ENCODE measurements at places on chromosomes 3 and 15. TPM values are rescaled to one million over a fixed set of nuclear protein-coding genes. Genes with fewer than 3 reads are reported as not detected.

GOLGA8S gene
- 0.12 TPM for total RNA-seq

GPR171 gene
- total RNA-seq, result 1.6 TPM

CMSS1 gene
- 22.8 TPM for total RNA-seq

CYP8B1 gene
- total RNA-seq, result not detected

- DNase-seq, result no peak
Observed at GRCh38 chr3:42747581-42747980, 25.5 kb downstream of the CCDC13 start.

DNA sequence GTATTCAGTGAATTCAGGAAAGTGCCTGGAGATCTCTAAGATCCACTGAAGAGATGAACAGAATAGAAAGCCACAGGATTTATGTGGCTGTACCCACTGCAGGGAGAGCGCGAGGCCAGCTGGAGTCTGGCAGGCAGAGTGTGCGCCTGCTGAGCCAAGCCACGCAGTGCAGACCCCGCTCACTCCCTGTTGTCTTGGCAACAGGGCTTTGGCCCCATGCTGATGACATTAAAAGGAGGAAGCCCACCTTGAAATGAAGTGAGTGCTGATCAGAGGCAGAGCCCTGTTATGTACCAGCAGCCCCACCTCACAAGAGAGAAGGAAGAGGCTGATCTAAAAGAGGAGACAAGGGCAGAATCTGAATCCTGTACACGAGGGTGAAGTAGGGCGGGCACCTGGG lies 36.7 kb downstream of the PXYLP1 start:
- DNase-seq, result no peak

DNA sequence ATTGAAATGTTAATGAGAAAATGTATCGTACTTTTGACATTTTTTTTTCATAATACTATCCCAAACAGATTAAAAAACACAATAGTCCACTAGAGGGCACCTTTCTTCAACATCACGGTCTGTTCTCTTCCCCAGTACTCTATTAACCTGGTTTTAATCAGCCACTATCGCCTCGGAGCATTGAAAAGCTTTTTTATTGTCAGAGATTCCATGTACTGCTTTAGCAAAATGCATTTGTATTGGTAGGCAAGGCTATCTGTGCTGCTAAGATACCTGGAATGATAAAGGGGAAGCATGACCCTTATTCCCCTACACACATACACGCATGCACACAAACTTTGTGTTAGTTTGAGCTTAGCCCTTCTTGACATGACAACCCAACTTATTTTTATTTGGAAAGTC lies 160.1 kb upstream of the IL12A start:
- peak; percentile 34 for DNase-seq

GRCh38 chr3:115071601-115072000 lies 75.5 kb downstream of the ZBTB20 start:
- DNase-seq, result no peak

DNA sequence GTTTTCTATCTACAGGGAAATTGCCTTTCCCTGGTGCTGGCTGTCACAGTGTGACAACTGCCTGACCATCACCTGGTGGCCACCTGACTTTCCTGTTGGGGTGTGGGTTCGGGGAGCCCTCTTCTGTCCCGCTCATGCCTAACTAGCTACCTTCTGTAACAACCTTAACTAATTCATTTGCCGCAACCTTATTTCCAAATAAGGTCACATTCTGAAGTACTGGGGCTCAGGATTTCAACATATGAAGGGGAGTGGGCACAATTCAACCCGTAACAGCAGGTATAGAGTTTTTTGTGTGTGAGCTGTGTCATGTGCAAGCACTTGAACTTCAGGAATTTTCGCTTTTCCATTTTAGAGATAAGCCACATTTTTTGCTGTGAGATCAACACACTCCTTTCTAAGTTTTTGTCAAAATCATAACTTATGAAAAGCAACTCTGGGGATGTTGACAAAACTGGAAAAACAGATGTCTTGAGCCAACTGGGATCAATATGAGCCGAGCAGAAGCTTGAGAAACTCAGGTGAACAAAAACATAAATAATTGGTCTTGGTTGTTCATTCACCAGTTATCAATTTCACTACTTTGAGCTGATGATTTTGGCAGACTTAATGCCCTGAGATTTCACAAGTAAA lies 242.0 kb upstream of the RGMA start:
- no peak for DNase-seq

DNA sequence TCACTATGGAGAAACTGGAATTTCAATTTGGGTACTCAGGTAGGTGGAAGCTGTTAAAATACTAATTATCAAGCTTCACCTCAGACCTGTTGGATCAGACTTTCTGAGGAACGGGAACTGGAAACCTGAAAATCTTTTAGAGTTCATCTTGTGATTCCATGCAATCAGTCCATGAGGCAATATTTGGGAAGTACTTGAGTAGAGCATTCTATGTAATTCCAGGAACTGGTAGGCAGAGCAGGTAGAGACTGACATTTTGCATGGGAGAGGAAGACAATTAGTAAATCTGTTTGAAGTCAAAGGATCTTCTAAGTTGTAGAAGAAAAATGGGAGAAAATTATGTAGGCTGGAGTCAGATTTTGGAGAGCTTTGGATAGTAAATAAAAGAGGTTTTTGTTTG lies 43.1 kb downstream of the FGF7 start:
- no peak for DNase-seq

GRCh38 chr3:196938124-196938523 lies 4.2 kb downstream of the NCBP2 start:
- no peak for DNase-seq

DNA sequence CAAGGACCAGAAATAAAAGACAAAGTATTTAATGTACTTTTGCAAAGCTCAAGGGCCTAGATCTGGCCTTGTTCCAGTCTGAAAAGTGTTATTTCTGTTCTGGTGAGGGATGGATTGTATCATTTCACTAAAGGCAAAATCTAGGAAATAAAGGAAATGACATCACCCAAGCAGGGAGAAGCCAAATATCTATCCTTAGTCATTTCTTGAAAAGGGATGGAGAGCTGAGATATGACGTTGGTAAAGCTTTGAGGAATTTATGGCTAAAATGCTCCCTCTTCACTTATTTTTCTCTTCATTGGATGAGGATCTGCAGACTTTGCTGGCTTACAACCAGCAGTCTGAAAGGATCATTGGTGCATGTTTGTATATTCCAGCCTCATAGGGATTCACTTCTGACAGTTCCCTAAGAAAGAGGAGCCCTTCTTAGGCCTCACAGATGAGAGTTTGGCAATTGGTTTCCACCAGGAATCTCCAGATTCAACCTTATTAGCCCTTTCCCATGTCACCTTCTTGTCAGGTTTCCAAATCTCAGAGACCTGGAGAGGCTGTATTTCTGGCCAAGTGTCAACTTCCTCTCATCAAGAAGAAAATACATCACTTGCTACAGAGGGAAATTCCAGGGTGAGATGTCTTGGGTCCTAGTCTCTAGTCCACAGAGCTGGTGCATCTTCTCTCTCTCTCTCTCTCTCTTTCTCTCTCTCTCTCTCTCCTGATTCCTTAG lies 93.7 kb upstream of the BOC start:
- DNase-seq, result no peak

GRCh38 chr15:86942285-86942684 lies 862.6 kb downstream of the AGBL1 start:
- no peak for DNase-seq

GRCh38 chr3:127668906-127669305 lies 3.8 kb upstream of the ABTB1 start:
- no peak for DNase-seq

DNA sequence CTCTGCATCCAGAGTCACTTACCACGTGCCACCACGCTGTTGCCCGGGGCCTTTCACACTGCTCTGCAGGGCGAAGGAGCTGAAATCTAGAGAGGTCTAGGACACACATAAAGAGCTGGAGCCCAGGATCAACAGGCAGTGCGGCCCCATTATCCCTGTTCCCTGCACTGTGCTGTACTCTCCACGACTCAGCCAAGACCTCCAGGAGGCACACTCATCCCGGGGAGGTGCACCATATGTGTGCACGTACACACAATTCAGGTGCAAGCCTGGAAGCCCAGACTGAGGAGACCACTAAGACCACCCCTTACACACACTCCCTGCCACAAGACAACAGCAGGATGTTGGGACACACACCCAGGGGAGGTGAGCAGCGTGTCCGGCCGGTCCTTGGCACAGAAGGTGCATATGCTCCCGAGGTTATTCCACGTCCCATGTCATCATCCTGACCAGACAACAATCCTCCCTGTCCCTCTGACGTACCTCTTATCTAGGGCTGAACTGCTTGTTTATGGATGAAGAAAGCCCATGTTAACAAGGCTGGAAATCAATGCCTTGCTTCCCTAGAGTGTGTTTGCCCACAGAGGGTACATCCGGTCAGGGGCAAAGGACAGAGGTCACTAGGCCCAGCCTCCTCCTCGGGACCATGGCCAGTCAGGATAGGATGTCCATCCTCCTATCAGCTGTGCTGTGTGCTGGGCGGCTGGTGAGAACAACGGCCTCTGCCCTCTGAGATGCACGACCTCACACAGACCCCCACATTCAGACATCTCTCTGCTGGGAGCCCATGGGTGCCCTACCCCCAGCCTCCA lies 16.1 kb downstream of the KLF15 start:
- DNase-seq, result no peak

DNA sequence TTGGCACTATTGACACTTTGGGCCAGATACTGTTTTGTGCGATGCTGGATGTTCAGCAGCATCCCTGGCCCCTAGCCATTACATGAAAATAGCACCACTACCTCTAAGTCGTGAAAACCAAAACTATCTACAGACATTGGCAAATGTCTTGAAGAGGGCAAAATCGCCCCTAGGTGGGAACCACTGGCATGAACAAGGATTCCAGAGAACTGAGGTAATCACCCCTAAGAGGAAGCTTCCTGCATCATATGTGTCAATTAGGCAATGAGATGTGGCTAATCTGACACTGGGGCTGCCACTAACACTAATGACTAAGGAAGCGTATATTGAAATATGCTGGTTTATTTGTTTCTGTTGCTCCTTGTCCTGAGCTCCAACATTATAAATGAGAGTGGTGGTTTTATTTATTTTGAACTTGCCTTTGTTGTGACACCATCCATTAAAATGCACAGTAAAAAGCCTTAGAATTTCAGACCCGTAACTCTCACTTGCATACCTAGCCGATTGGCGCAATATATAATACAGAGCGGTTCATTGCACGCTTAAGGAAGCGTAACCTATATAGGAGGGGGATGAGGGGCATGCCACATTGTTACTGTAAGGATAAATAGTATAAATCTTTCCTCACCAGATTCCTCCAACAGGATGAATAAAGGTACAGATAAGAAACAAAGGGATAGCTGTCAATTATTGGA lies 299.8 kb upstream of the CNTN4 start:
- no peak for DNase-seq

DNA sequence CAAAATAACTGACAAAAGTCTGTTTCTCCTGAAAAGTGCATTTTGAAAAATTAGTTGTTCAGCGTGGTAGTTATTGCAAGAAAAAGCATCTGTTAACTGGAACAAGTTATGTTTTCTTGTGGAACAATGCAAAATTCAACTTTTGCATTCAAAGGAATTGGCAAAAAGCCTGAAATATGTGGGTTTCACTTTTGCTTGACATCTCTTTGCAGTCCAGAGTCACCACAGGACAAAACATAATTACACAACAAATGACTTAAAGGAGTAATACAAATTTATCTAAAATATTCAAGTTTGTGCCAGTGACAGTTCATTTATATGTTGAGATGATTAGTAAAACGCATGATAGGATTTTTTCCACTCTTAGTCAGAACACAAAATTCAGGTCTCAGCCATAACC lies 96.3 kb upstream of the P2RY1 start:
- DNase-seq, result no peak

- DNase-seq, result no peak
Observed at GRCh38 chr3:158679547-158680000, 7.1 kb upstream of the LXN start.

DNA sequence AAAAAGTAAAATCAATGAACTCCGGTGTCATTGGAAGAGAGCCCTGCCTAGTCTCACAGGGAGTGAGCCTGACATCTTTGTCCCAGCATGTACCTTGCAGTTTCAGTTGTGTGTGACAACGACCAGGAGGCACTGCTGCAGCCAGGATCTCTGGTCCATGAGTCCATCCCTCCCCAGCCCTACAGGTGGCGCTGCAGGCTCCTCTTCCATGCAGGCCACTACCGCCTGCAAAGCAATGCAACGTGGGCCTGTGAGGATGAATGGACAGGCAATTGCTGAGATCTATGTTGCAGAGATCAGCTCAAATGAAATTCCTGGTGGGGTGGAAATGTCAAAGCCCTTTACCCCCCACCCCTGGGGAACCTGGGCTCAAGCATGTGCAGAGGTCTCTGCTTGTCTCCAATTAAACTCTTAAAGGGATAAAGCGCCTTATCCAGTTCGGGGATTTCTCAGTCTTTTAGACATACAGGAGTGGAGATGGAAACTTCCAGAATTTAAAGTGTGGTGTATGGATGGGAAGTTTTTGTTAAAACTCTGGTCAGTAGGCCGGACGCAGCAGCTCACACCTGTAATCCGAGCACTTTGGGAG lies 35.8 kb downstream of the TKT start:
- peak; percentile 73 for DNase-seq

- DNase-seq, result peak; percentile 94
Observed at GRCh38 chr3:194137506-194138474, 1.8 kb downstream of the HES1 start.

DNA sequence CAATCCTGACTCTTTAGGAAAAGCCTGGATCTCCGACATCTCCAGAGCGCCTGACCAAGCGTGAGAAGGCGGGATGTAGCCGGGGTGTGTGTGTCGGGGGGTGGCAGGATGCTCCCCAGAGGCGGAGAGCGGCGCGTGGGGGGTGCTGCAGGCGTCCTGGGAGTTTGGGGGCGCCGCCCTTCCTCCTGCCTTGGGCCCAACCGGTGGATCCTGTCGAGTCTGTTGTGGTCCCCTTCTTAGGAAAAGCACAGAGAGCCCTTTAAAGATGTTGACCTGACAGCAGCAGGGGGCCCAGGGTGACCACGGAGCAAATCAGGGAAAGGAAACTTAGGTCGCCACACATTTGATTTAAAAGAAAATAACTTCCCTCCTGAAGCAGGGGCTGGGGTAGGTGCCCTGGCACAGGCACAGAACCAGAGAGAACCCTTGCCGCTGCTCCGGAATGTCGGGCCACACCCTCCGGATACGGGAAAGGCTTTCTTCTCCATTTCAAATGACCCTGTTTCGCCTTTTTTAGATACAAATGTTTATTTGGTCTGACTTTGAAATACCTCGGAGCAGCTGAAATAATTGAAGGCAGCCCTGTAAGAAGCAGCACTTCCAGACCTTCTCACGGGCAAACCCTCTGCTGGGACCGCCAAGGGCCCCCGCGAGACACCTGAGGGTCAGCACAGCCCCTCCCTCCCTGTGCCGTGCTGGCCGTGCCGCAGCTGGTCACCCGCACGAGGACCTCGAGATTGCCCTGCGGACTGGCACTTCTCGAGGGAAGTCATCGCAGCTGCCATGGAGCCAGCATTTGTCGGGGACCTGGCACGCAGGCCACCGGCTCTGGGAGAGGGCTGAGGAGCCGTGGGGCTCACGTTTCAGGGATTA lies 102.9 kb upstream of the KLF13 start:
- DNase-seq, result no peak

GRCh38 chr3:56835650-56836227 lies 34.0 kb upstream of the ARHGEF3 start:
- DNase-seq, result no peak

DNA sequence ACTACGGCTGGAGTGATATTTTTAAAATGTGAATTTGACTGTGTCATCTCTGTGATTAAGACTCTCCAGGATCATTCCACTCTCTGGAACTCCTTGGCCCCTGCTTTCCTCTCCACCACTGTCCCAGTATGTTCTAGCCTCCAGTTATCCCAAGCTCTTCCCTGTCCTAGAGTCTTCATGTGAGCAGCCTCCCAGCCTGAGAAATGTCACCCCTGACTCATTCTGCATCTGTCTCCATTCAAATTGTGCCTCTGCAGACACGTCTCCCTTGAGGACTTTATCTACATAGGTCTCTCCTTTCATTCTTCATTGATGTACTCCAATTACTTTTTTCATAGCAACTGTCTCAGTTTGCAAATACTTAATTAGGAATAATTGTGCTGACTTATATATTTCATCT lies 317.7 kb upstream of the ADAMTS9 start:
- DNase-seq, result no peak

Measured in B cell (primary cell).